ENCODE measurements at places on chromosomes 3 and 15. TPM values are rescaled to one million over a fixed set of nuclear protein-coding genes. Genes with fewer than 3 reads are reported as not detected.

The BFSP2 gene
- total RNA-seq = not detected

The PTPRG gene
- 27.6 TPM for total RNA-seq

The PLA2G4F gene
- not detected for total RNA-seq

The CSPG5 gene
- 0.09 TPM for total RNA-seq

The MORC1 gene
- total RNA-seq = not detected

The GOLGA6L7 gene
- not detected for total RNA-seq

The TNFSF10 gene
- 5.0 TPM for total RNA-seq

The GATM gene
- 0.57 TPM for total RNA-seq

The SYNPR gene
- total RNA-seq = not detected

The CNTN3 gene
- 0.74 TPM for total RNA-seq

Measured in fibroblast of the aortic adventitia (primary cell).